Hematopoietic multipotent progenitor cell treated with erythropoietin and hydrocortisone succinate and interleukin-3 and kit ligand, for 4 days (in vitro differentiated cells): ENCODE measurements at places on chromosomes 12 and 14.

DNA sequence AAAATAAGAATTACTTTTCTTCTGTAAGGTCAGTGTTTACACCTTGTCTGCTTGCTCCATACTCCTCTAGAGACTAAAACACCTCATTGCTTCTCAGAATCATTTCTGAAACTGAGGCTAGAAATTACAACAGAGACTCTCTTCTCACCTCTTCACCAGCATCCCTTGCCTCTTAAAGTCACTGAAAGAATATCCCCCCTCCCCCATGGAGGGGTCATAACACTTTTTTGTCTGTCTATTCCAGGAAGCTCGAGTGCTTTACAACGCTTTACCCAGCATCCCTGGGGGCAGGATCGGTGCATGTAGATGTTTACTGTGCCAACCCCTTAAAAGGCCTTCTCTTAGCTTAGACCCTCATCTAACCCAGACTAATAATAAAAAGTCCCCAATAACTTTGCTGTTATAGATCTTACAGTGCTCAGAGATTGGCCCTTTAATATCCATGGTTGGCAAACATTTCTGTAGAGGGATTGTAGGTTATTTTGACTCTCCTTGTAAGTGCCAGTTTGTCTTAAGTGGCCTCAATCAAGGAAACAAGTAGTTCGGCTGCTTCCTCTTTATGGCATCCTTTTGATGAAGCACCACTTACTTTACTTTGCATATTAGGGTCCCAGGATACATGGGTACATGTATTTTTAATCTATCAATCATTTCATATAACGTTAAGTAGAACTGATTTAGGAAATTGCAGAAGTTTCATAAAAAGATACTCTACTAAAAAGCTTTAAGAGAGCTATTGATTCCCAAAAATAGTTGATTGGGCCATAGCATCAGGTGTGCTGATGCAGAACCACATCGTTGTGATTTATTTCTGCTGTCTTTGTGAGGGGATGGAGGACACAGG, 29.3 kb downstream of the PRKCH start:
- DNase-seq: no peak

- DNase-seq: no peak
Measured at GRCh38 chr14:98766818-98767217, 505.2 kb downstream of the BCL11B start.

DNA sequence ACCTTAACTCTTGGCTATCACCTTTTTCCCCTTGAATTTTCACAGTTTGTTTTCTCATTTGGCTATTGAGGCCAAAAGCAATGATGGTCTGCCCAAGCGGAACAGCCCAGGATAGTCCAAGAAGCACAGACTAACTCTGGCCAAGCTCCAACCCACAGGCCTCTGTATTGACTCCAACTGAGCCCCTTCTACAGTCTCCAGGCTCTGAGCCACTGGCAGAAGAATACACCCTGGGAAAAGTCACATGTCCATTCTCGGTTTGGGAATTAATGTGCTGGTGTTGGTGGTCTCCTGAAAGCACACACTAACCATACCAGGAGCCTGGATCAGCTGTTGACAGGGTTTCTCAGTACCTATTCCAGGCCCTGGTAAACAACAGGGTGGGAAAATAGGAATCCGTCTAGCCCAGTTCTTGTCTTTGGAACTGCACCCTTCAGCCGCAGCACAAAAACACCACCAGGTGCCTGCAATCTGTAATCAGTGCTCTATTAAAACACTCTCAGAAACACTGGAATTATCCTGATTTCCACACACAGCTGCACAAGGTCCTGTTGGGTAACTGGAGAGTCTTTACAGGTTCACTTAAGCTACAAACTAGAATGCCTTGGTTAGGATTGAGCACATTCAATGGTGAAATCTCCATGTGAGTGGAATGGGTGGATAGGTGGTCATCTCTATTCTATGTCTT, 63.6 kb downstream of the STXBP6 start:
- DNase-seq: no peak

DNA sequence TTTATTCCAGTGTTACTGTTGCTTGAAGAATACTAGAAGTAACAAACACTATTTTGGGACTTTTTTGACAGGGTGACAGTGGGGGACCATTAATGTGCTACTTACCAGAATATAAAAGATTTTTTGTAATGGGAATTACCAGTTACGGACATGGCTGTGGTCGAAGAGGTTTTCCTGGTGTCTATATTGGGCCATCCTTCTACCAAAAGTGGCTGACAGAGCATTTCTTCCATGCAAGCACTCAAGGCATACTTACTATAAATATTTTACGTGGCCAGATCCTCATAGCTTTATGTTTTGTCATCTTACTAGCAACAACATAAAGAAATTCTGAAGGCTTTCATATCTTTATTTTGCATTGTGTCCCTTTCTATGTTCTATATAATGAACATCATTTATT, 44.5 kb downstream of the TMPRSS12 start:
- no peak for DNase-seq

DNA sequence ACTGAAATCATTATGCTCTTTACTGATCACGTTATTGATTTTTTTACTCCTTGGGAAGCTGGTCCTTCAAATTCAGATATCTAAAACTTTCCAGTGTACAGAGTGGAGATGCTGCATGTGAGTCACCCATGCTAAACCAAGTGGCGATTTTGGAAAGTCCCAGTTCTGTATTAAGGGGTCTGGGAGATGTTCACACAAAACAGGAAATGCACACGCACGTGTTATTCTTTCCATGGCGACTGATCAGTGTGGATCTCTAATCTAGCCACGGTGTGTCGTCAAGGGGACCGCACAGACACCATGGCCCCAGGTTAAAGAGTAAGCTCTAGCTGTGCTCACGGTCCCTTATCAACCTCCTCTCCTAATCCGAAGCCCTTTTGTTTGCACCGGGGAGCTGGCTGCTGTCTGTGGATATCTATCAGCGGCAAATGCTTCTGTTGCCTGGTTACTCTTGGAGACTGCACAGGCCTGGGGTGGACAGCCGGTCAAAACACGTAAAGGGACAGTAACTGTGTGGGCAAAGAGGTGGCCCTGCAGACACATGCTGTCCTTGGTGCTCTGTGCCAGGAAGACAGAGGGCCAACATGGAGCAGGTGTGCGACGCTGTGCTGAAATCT, 96.6 kb downstream of the RIMBP2 start:
- no peak for DNase-seq

- DNase-seq: peak; percentile 92
Measured at GRCh38 chr14:88013750-88014349, 8.9 kb downstream of the GPR65 start.

DNA sequence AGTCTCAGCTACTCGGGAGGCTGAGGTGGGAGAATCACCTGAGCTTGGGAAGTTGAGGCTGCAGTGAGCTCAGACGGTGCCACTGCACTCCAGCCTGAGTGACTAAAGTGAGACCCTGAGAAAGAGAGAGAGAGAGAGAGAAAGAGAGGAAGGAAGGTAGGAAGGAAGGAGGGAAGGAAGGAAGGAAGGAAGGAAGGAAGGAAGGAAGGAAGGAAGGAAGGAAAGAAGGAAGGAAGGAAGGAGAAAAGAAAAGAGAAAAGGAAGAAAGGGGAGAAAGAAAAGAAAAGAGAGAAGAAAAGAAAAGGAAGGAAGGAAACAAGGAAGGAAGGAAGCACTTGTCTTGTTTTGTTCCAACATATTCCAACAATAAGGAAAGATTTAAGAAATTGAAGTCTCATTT, 7.8 kb downstream of the PRKD1 start:
- no peak for DNase-seq

- DNase-seq: no peak
Measured at GRCh38 chr12:110677982-110678381, 10.9 kb downstream of the HVCN1 start.

DNA sequence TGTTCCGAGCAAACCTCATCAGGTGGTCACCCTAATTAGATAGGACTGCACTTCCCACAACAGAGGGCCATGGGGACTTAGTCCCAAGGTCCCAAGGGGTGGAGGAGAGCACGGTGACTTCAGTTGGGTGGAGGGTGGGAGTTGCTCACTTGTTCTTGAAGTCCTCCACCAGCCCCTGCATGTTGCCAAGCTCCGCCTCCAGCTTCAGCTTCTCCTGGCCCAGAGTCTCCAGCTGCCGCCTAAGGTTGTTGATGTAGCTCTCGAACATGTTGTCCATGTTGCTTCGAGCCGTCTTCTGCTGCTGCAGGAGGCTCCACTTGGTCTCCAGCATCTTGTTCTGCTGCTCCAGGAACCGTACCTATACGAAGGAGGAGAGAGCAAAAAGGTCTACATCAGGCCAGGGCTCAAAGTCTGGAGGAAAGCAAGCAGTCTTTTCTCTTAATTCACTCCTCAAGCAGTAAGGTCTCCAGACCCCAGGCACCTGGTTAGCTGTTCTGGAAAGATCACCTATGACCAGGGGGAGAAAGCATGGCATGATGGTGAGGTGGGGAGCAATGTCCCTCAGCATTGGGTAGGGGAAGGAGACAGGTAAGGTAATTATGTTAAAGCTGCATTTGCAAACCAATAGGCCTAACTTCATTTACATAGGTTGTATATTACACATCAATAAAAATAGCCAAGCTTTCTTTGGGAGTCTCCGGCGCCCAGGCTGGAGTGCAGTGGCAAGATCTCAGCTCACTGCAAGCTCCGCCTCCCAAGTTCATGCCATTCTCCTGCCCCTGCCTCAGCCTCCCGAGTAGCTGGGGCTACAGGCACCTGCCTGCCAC, 2.9 kb downstream of the KRT8 start:
- DNase-seq: no peak

GRCh38 chr14:50726372-50727107, 58.4 kb upstream of the SAV1 start:
- no peak for DNase-seq

GRCh38 chr14:54309615-54310014, 87.2 kb upstream of the CDKN3 start:
- no peak for DNase-seq

DNA sequence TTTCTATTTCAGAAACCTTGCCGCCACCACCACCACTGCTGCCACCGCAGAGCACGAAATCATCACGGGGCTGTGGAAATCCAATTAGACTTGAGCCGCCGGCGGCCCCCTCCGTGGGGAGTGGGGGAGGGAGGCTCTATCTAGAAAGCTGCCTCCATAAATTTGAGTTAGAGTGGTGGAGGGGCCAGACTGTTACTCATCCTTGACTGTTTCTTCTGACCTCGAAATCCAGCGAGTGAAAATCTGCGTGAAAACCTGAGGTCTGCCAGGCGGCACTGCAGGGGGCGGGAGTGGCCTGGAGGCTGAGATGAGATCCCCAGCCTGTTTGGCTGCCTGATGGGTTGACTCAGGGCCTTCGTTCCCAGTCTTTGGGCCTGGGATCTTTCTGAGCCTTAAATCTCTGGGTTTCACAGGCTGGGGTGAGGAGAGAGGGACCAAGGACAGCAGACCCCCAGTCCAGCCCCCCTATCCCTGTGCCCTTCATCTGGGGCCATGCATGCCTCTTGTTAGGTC, 29.9 kb downstream of the TSPAN9 start:
- no peak for DNase-seq

DNA sequence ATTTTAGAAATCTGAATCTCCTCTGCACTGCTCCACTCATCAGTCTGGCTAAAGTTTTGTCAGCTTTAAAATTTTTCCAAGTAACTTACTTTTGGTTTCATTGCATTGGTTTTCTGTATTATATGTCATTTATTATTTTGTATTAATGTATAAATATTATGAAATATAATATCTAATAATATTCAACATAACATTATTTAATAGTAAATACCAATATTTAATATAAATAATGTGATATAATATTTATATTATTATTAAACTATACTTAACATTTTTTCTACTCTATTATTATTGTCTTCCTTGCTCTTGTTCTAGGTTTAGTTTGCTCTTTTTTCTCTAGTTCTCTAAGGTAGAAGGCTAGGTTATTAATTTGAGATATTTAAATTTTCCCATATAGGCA, 512.1 kb downstream of the AACS start:
- DNase-seq: no peak

DNA sequence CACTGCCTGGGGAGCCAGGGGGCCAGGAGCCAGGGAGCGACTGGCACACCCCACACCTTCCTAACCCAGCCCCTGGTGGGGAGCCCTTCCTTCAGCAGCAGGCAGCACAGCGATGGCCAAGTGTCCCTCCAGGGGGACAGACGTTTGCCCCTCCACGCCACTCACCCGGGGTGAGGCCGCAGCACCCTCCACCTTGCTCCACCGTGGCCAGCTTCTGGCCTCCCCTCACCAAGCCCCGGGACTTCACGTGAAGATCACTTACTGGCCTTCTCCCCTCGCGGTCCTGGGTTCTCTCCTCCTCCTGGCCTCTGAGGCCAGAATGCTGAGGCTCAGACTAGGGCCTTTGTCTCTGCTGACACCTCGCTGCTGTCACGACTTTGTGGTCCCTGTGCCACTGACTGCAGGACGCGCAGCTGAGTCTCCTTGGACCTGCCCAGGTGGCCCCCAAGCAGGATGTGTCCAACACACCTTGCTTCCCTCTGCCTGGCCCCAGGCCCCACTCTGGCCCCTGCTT, 3.5 kb upstream of the ASPG start:
- DNase-seq: no peak

GRCh38 chr12:75103822-75104221, 105.8 kb downstream of the KCNC2 start:
- no peak for DNase-seq

GRCh38 chr14:64763801-64764621, 59.8 kb downstream of the PLEKHG3 start:
- DNase-seq: peak; percentile 62

- DNase-seq: no peak
Measured at GRCh38 chr12:100251917-100252316, 15.0 kb downstream of the DEPDC4 start.

DNA sequence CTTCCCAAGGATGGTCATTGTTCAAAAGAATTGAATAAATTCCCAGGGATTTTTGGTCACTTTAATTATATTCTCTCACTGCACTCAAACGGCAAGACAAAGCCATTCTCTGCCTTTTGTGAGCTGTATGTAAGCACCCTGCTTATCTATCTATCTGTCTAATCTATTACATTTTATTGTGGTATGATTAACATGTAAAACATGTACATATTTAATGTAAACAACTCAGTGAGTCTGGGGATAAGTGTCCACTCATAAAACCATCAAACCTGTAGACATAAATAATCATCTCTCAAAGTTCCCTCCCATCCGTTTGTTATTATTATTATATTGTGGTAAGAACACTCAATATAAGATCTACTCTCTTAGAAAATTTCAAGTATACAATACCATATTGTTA, 167.1 kb downstream of the CAND1 start:
- no peak for DNase-seq

GRCh38 chr14:105087308-105087962, 22.2 kb upstream of the GPR132 start:
- DNase-seq: no peak

DNA sequence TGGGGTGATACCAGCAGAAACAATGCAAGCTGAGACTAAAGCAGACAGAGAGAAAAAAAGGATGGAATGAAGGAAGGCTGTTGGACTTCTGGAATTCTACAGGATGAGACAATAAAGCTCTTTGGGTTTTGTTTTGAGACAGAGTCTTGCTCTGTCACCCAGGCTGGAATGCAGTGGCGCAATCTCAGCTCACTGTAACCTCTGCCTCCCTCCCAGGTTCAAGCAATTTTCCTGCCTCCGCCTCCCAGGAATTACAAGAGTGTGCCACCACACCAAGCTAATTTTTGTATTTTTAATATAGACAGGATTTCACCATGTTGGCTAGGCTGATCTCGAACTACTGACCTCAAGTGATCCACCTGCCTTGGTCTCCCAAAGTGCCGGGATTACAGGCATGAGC, 115.4 kb downstream of the EXOC5 start:
- DNase-seq: no peak
